ENCODE measurements at places on chromosomes 5 and 9.

- DNase-seq: no peak
Measured at GRCh38 chr5:172743112-172743959, 27.7 kb downstream of the DUSP1 start.

DNA sequence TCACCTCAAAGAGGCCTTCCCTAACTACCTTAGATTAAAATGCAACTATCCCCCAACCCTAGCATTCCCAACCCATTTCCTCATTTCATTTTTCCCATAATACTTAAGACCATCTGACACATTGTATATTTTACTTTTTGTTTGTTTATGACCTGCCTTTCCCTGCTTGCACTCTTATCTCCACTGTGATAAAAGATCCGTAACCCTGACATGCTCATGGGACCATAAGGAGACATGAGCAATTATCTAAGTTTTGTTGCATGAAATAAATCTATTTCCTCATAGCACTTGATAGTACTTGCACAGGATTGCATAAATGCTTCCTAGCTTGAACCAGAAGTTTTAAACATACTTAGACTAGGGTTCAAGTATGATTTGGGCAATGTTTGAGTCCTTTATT, 323.7 kb downstream of the NPR3 start:
- no peak for DNase-seq

- DNase-seq: no peak
Measured at GRCh38 chr9:69916950-69917349, 96.3 kb downstream of the CFAP95 start.

DNA sequence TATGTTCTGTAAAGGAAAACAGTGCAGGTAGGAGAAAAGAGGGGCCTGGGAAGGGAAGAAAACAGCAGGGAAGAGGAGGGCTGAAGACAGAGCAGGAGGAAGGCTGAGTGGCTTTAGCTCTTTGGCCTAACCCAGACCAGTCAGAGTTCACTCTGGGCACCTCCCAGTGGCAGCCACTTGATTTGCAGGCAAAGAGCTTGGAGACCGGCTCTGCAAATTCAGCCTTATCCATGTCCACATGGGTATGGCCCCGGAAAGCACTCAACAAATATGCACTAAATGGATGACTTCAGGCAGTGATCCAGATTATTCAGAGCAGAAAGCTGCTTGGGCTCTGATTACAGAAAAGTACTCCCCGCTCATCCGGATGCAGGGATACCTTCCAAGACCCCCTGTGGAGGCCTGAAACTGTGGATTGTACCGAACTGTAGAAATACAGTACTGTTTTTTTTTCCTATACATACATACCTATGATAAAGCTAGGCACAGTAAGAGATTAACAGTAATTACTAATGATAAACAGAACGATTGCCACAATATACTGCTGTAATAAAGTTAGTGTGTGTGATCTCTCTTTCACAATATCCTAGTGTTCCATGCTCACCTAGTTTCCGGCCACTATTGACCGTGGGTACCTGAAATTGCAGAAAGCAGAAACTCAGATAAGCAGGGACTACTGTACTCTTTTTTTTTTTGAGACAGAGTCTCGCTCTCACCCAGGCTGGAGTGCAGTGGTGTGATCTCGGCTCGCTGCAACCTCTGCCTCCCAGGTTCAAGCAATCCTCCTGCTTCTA, 4.6 kb upstream of the RNU6ATAC start:
- DNase-seq: no peak

DNA sequence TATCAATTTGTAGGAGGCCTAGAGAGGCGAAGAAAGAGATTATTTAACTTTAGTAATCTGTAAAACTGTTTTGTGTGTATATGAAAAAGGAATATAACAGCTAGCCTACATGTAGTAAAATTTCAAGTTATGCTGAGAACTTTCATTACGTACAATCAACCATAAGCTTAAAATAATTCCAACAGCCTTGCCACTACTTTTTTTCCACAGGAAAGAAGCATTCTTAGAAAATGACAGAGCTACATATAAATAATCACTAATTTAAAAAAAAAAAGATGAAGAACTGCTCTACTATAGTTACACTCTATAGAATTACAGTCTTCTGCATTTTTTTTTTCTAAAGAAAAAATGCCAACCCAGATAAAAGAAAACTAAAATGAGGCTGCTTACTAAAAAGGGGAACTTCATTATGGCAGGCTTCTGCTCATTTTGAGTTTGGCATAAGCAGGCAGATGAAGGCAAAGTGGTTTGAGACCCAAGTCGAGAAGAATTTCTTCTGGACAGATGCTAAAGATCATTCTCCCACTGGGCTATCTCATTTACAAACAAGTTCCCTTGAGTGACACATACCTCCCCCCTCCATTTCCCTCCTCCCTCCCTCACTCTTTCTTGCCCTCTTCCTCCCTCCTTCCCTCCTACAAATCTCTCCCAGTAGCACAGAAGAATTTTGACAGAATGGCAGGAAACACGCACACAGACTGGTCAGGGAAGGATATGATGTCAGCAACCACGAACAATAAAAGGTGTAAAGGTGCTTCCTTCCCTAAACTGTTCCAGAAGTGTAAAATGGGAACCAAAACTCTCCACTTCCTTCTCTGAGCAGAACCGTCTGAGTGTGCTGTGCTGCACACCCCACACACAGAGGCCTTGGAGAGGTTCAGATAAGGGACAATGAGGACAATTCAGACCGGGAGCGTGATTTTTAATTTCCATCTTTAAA, 56.1 kb downstream of the MEF2C start:
- peak; percentile 53 for DNase-seq

DNA sequence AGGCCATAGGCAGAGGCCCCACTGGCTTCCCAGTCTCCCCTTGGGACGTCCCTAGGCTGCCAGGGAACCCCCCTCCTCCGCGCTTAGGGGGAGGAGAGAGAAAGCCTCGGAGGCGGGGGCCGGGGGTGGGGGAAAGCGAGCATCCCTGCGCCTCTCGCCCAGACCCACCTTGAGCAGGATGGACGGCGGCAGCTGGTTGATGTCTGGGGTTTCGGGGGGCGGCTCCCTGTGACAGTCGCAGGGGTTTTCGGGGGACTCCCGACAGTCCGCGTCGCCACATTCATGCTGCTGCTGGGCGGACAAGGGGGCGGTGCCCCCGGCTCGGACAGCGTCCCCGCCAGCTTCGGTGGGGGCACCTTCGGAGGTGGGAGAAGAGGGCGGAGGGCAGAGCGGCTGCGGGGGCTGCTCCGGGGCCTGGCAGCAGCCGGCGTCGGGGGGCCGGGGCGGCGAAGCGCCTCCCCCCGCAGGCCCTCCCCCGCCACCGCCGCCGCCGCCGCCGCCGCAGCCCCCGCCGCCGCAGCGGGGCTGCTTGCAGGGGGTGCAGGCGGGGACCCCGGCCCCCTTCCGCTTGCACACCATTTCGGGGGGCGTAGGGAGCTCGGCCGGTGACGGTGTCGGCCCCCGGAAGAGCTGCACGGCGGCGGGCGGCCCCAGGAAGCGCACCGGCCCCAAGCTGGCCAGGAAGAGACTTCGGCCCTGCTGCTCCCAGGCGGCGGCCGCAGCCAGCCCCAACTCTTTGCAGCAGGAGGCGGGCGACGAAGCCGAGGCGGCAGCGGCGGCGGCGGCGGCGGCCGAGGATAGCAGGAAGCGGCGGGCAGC, 1.2 kb downstream of the FBXL17 start:
- DNase-seq: peak; percentile 58

DNA sequence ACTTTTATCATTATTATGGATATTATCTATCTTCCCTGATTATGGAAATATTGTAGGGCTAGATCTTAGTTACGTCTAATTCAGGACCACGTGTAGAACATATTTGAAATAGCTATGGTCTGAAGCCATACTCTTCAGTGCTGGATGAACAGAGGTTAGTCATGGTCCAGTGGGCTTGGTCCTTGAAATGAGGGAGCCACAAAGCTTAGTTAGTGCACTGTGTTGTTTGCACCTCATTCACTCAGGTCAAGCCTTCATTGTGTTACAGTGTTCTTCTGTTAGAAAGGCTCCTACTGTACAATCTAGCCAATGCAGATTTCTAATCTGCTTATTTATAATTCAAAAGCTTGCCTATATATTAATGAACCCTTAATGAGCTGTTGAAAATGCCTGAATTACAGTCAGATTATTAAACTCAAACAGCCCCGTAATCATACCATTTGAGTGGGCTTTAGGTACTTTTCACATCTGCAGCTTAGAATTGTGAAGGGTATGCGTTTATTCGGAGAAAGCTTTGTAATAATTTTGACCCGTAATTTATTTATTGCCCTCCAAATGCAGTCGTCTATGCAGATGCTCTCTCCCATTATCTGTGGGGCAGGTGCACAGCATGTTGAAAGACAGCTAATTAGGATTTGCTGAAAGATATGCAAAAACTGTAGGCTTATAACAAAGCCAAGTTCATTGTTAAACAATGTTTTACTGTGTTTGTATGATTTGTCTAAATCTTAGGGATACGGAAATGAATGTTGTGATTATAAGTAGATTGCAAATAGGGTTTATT, 164.9 kb downstream of the PBX3 start:
- peak; percentile 75 for DNase-seq

- no peak for DNase-seq
Measured at GRCh38 chr9:37602817-37603216, 10.4 kb upstream of the TOMM5 start.

GRCh38 chr5:5217371-5217770, 77.2 kb downstream of the ADAMTS16 start:
- DNase-seq: no peak

DNA sequence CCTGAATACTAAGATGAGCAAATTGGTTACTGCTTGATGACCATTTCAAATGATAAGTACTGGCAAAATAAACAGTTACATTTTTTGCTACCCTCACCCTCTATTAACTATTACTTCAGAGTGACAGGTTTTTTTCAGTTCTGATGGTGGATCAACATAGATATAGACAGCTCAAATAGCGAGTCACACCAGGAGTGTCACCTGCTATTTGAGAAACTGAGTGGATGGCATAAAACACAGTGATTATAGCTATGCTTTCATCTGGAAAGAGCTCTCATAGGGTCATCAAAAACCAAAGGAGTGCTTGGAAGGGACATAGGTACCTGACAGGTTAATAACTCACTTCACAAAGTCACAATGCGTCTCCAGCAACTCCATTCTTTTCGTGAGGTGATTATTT, 244.5 kb upstream of the C9orf72 start:
- no peak for DNase-seq

DNA sequence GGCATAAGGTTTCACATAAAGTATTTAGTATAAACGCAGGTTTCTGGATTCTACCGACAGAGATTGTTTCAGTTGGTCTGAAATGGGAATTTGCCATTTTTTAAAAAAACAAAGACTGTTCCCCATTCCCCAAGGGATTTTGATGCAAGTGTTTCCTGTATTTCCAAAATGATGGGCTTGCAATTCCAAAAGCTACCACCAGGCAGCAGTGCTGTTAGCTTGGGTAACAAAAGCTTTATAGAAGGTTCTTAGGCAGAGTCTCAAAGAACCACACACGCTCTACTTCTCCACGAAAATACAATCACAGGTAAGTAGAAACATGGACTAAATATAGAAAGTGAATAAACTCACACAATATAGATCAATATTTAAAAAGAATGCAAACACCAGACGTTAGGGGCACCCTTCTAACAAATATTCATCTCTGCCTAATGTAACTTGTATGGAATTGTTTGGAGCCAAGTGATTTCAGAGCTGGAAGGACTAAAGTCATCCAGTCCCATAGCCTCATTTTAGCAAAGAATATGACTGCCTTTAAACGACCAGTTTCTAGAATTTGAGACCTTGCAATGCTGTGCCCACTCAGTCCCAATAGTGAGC, 154.3 kb downstream of the SPOCK1 start:
- peak; percentile 73 for DNase-seq

- no peak for DNase-seq
Measured at GRCh38 chr5:135561266-135561665, 17.5 kb downstream of the CXCL14 start.

GRCh38 chr5:90161414-90161813, 248.1 kb downstream of the CETN3 start:
- peak; percentile 38 for DNase-seq

DNA sequence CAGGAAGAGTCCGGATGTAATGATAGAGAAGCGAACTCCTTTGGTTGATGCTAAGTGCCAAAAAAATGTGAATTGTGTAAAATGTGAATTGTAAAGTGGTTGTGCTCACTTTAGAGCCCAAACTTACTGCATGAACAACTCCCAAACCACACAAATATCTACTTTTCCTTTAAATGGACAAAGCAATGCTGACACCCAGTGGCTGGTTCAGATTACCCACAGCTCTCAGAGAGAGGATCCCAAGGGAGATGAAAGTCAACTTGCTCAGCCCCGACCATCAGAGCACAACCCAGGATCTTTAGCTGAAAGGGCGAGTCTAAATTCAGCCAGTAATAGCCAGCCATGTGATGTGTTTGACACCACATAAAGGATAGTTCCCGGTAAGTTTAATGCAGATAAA, 133.7 kb downstream of the NMUR2 start:
- DNase-seq: peak; percentile 20

DNA sequence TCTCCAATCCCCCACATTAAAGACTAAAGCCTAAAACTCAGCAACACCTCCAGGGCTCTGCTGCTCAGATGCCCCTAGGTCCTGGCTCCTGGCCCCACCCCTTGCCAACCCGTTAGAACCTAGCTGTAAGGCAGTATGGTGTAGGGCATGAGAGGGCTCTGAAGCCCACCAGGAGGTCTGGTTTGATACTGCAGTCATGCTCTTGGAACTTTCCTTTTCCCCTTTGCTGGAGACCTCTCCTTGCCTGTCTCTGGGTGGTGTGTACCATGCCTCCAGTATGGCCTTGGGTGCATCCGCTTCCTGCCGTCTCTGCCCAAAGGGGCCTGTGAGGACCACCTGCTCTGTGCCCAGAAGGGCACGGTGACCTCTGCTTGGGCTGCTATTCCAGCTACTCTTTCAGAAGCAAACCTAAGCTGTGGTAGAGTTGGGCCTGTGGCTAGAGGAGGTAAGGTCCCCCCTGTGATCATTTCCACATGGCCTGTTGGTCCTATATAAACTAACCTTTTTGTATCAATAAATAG, 3.5 kb downstream of the TENT4A start:
- DNase-seq: no peak

DNA sequence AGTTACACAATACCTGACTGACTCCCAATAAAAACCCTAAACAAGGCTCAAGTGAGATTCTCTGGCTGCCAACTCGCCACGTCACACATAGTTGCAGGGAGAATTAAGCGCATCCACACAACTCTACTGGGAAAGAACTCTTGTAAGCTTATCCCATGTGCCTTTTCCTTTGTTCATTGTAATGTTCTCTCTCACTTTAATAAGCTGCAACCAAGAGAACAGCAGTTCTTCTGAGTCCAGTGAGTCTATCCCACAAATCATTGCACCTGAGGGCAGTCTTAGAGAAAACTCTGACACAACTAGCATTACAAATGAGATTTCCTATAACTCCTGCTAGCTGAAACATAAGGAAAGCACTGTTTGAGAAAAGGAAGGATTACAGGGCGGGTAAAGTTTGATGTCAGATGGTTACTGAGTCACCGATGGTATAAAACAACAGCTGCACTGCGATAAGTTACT, 27.4 kb downstream of the CENPK start:
- peak; percentile 5 for DNase-seq

DNA sequence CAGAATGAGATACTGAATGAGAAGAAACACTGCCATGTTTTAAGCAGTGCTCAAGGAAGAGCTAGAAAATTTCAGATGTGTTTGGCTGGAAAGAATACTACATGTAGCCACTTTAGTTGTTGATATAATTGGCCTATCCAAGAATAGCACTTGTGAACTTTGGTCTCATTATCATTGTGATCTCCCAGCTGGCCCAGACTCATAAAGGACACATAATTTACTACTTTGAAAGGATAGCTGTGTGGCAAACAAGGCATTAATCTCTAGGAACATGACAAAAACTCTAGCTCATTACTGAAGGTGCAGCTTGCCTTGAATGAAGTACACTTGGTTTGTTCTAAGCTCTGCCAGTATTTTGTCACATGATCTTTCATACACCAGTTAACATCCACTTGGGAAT, 356.3 kb downstream of the CSNK1G3 start:
- no peak for DNase-seq
